ENCODE measurements at places on chromosomes 1 and 21. TPM values are rescaled to one million over a fixed set of nuclear protein-coding genes. Genes with fewer than 3 reads are reported as not detected.

Gene KCNK2
- 0.71 TPM for total RNA-seq

DNA sequence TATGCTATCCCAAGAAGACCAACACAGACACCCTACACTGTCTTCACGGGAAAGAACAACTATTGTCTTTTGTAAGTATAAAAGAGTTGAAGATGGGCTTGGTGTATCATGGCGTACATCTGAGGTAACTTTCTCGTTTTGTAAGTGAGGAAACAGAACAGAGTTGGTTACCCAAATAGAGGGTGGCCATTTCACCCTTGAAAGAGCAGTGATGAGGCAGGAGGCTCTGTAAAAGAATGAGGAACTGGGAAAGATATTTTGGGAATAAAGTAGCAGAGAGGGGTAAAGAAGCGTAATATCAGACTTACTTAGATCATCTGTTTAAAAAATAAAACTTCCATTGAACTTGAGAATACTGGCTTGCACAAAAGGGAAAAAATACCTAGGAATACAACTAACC is 18.9 kb downstream of the FCRL2 start:
- H3K27me3 ChIP-seq: no peaks in the 10 kb centered on the region
- H3K36me3 ChIP-seq: no peaks in the 10 kb centered on the region
- no peak overlapping the region for H3K27ac ChIP-seq
- H3K4me1 ChIP-seq: no peaks in the 10 kb centered on the region
- H3K4me3 ChIP-seq: no peak overlapping the region

GRCh38 chr1:18085387-18086074 is 22.1 kb upstream of the IGSF21 start:
- H3K27ac ChIP-seq: no peak overlapping the region
- no peaks in the 10 kb centered on the region for H3K4me1 ChIP-seq
- H3K4me3 ChIP-seq: no peak overlapping the region
- peaks cover 4% of the 10 kb centered on the region for H3K27me3 ChIP-seq

DNA sequence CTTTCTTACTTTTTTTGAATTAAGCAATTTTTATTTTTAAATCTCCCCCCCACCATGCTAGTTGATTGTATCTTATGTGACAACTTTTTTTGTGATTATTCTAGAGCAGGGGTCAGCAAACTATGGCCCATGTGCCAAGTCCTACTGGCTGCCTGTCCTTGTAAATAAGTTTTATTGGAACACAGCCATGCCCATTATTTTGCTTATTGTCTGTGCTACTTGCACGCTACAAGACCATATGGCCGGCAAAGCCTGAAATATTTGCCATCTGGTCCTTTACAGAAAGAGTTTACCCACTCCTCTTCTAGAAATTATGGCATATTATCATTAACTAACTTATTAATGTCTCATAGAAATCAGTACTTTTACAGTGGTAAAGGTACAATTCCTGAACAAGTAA is 51.7 kb downstream of the AK5 start:
- no peak for DNase-seq
- H3K27ac ChIP-seq: no peak overlapping the region
- no peaks in the 10 kb centered on the region for H3K4me1 ChIP-seq
- no peaks in the 10 kb centered on the region for H3K36me3 ChIP-seq

Gene PADI3
- total RNA-seq: not detected

DNA sequence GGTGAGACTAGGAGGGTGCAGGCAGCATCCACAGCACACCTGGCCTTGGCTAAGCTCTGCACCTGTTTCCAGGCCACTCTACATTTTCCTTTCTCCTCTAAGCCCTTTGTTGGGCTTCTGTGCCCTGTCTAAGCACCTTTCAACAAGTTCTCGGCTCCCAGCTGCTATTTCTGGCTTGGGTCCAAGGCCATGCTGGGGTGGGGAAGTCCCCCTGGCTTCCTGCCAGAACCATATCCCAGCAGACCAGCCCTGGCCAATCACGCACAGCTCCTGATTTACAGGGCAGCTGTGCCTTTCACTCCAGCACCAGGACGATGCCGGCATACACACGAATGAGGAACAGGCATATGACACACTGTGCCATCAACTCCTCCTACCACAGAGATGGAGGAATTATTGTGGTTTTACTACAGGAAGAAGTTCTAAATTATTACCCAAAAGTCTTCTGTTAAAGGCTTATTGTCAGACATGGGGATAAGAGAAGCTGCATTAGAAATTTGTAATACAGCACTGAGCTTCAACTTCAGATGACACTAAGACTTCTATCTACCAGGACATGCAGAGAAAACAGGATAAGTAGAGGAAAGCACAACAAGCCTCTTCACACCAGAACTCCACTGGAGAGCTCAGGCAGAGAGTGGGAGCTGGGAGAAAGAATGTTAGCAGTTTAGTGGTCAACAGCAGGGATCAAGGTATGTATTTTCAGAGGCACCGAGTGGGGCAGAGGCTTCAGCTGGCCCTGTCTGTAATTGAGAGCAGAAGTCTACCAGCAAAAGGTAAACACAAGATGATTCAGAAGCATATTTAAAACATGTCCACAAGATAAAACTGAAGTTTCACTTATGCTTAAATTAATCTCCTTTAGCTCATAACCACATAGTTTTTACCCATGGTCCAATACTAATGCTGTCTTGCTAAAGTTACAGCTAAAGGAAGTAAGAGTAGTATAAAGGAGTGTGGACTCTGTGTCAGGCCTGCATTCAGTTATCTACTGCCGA is 37.4 kb downstream of the TRIT1 start:
- DNase-seq: peak; percentile 96
- peaks cover 10% of the 10 kb centered on the region for H3K4me1 ChIP-seq
- H3K27me3 ChIP-seq: no peaks in the 10 kb centered on the region
- H3K4me3 ChIP-seq: no peak overlapping the region
- H3K36me3 ChIP-seq: peaks cover 8% of the 10 kb centered on the region

DNA sequence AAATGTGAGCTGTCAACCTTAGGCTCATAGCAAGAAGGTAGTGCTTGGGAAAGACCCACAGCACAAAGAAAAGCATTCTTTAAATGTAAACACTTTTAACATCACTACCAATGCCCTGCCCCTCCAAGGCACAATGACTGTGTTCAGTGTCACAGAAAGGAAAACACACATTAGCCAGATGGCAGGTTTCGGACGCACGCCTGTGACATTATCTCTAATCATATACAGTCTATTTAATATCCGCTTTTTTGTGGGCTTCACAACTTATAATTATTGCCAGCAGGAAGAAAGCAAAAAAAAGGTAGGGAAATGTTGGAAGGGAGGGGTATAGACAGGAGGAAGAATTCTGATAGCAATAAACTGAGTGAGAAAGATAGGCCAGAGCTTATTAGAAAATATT is 112.4 kb upstream of the BEND5 start:
- no peak overlapping the region for H3K27ac ChIP-seq
- no peaks in the 10 kb centered on the region for H3K27me3 ChIP-seq
- DNase-seq: peak; percentile 68
- no peak overlapping the region for H3K4me3 ChIP-seq

GRCh38 chr1:93302078-93302477 is 43.6 kb upstream of the DR1 start:
- no peaks in the 10 kb centered on the region for H3K27me3 ChIP-seq
- no peaks in the 10 kb centered on the region for H3K36me3 ChIP-seq
- DNase-seq: no peak
- H3K4me1 ChIP-seq: no peaks in the 10 kb centered on the region
- H3K27ac ChIP-seq: no peak overlapping the region

DNA sequence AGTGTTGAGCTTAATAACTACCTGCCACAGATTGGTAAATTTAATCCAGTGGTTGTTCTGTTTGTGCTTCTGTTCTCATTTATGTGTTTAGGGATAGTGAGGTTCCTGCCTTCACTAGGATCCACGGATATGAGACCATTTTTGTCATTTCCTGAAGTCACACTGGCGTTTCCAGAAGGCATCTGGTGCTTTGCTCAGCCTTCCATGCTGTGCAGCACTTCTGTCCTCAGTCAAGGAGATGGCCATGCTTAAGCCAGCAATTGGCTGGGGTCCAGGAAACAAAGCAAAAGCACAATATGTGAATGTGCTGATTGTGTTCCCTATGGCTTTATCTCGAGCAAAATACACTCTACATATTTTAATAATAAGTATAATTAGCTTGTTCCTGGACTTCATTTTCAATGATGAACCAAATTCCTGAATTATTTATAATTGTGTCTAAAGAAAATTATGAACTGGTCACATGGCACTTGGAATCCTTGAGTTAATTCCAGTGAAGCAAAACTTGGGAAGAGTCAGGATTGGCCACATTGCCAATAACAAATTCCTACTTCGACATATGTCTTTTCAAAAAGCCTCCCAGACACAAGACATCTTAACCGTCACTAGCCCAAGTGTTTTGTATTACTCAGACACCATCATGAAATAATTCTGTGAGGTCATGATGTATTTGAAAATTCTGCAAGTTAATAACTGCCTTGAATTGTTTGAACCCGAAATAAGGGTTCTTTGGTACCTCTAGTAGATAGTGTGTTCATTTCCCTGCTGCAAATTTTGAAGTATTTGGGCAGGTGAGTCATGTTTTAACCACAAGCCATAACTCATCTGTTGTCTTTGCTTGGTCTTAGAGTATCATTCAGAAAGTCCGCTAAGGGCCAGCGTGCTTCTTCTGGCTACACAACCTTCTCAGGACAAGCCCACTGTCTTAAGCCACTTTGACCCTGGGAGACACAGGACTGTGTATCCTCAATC is 412.4 kb downstream of the DISC1 start:
- H3K27ac ChIP-seq: no peak overlapping the region
- no peak overlapping the region for H3K4me3 ChIP-seq
- DNase-seq: peak; percentile 67
- no peaks in the 10 kb centered on the region for H3K27me3 ChIP-seq

Gene AUNIP
- total RNA-seq: 0.21 TPM

Gene SPATA45
- not detected for total RNA-seq

DNA sequence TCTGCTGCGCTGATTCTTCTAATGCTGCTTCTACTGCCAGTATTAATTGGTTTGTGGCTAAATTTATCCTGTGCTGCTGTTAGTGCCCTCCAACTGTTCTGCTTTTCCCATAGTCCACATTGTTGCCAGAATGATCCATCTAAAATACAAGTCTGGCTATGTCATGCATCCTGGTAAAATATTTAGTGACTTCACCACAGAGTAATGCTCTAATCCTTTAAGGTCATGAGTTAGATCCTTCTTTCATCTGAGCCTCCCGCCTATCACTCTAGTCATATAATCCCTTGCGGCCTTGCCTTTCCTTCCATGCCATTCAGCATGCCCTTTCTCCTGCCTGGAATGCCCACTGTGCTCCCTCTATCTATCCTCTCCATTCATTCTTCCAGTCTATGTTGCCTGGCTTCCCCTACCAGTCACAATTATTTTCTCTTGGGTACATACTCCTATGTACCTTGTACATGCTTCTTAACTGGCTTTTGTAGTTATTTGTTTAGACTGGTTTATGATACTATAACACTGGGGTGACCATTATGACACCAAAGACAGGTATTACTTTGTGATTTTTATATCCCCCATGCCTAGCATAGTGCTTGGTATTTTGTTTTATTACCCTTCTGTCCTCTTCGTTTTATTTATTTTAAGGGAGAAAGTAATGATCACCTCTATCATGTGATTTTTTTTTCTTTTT is 144.0 kb downstream of the MAGI3 start:
- H3K27ac ChIP-seq: no peak overlapping the region
- DNase-seq: no peak
- H3K36me3 ChIP-seq: no peaks in the 10 kb centered on the region

- H3K36me3 ChIP-seq: no peaks in the 10 kb centered on the region
- no peaks in the 10 kb centered on the region for H3K27me3 ChIP-seq
- H3K4me3 ChIP-seq: no peak overlapping the region
- peaks cover 16% of the 10 kb centered on the region for H3K4me1 ChIP-seq
These were observed 100.4 kb downstream of the MRPL37 start for GRCh38 chr1:54300401-54300800.

Gene AMY1A
- total RNA-seq: 10.4 TPM

- H3K4me1 ChIP-seq: peaks cover 17% of the 10 kb centered on the region
- no peak for DNase-seq
- no peaks in the 10 kb centered on the region for H3K27me3 ChIP-seq
- H3K36me3 ChIP-seq: no peaks in the 10 kb centered on the region
- H3K27ac ChIP-seq: no peak overlapping the region
- H3K4me3 ChIP-seq: no peak overlapping the region
These were observed 10.7 kb downstream of the SEMA6C start for GRCh38 chr1:151135433-151136385.

Gene HEYL
- 14.3 TPM for total RNA-seq

- H3K27ac ChIP-seq: no peak overlapping the region
- no peaks in the 10 kb centered on the region for H3K36me3 ChIP-seq
- DNase-seq: no peak
- no peaks in the 10 kb centered on the region for H3K27me3 ChIP-seq
These were observed 36.7 kb downstream of the FOXD2 start for GRCh38 chr1:47474278-47475193.

- no peaks in the 10 kb centered on the region for H3K36me3 ChIP-seq
- H3K27ac ChIP-seq: no peak overlapping the region
- peaks cover 10% of the 10 kb centered on the region for H3K27me3 ChIP-seq
These were observed 65.1 kb upstream of the ID3 start for GRCh38 chr1:23624440-23624839.

DNA sequence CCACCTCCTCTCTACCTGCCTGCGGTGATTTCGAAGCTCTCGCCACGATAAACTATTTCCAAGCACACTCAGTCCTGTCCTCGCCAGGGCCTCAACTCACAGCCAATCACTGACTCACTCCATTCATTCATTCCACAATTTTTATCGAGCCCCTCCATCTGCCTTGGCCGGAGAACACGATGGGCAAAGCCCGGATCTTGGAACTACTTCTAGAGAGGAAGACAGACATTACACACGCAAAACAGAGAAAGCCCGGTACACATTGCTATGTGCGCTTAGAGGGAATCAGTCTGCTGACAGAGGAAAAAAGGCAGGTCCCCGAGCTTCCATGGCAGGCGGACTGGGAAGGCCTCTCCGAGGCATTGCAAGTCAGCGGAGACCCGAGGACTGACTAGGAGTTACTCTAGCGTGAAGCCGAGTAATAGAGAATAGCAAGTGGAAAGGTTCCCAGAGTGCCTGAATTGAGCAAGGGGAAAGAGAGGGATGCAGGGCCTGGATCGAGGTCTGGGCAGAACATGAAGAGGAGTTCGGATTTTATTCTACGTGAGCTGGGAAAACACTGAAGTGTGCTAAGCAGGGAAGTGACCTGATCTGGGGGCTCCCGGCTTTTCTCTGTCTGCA is 54.2 kb upstream of the DNAJC6 start:
- peak overlapping the region; percentile 82 for H3K4me3 ChIP-seq
- peaks cover 5% of the 10 kb centered on the region for H3K4me1 ChIP-seq
- H3K27ac ChIP-seq: no peak overlapping the region
- no peaks in the 10 kb centered on the region for H3K36me3 ChIP-seq
- DNase-seq: peak; percentile 33
- no peaks in the 10 kb centered on the region for H3K27me3 ChIP-seq

Gene DRAXIN
- 0.06 TPM for total RNA-seq

- no peaks in the 10 kb centered on the region for H3K36me3 ChIP-seq
- DNase-seq: no peak
- H3K4me1 ChIP-seq: no peaks in the 10 kb centered on the region
- H3K4me3 ChIP-seq: no peak overlapping the region
- H3K27ac ChIP-seq: no peak overlapping the region
These were observed 234.4 kb downstream of the RERE start for GRCh38 chr1:8583031-8583430.

GRCh38 chr1:218205721-218206120 is 79.4 kb upstream of the RRP15 start:
- H3K4me1 ChIP-seq: no peaks in the 10 kb centered on the region
- H3K4me3 ChIP-seq: no peak overlapping the region
- peaks cover 7% of the 10 kb centered on the region for H3K27me3 ChIP-seq
- DNase-seq: no peak
- H3K36me3 ChIP-seq: no peaks in the 10 kb centered on the region

Gene TMEM269
- total RNA-seq: 0.09 TPM
